Esophagus muscularis mucosa (tissue), 4 donors: ENCODE measurements at places on chromosomes 7 and 10. TPM values are rescaled to one million over a fixed set of nuclear protein-coding genes. Genes with fewer than 3 reads are reported as not detected.
A peak's percentile ranks its signal among the peaks of the same experiment; 100 is the strongest.

CTAGE4 gene
- total RNA-seq = 2.5 TPM

ZNF804B gene
- total RNA-seq = not detected

PKD2L1 gene
- total RNA-seq = not detected

CUX1 gene
- total RNA-seq = 81.0 TPM

OPN4 gene
- not detected for total RNA-seq

BTBD16 gene
- not detected for total RNA-seq

ELMO1 gene
- 42.9 TPM for total RNA-seq

SORCS1 gene
- total RNA-seq = 11.9 TPM

GRCh38 chr7:98872328-98872924 is 2.6 kb upstream of the TMEM130 start:
- H3K27me3 ChIP-seq = peaks cover 62% of the 10 kb centered on the region
- no peak for DNase-seq
- H3K4me3 ChIP-seq = no peak overlapping the region
- no peak overlapping the region for H3K27ac ChIP-seq
- peaks cover 13% of the 10 kb centered on the region for H3K4me1 ChIP-seq

DNA sequence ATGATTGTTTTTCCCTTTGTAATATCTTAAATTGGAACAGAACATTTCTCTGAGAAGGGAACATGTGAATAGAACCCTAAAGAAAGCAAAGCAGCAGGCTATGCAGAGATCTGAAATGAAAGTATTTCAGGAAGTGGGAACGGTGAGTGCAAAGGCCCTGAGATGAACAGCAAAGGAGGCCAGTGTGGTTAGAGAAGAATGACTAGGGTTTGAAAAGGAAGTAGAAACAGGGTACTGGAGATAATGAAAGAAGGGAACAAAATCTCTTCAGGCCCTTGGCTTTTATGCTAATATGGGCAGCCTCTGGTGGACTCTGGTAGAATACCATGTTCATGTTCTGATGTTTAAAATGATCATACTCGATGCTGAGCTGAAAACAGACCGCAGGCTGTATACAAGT is 22.2 kb downstream of the ARHGAP21 start:
- H3K4me3 ChIP-seq = no peak overlapping the region
- no peak for DNase-seq
- H3K36me3 ChIP-seq = no peaks in the 10 kb centered on the region
- no peak overlapping the region for H3K27ac ChIP-seq
- H3K4me1 ChIP-seq = peaks cover 25% of the 10 kb centered on the region
- no peaks in the 10 kb centered on the region for H3K27me3 ChIP-seq

GRCh38 chr10:79438021-79438698 is 7.3 kb downstream of the ZCCHC24 start:
- no peaks in the 10 kb centered on the region for H3K27me3 ChIP-seq
- H3K4me3 ChIP-seq = no peak overlapping the region
- H3K27ac ChIP-seq = peak overlapping the region; percentile 97

DNA sequence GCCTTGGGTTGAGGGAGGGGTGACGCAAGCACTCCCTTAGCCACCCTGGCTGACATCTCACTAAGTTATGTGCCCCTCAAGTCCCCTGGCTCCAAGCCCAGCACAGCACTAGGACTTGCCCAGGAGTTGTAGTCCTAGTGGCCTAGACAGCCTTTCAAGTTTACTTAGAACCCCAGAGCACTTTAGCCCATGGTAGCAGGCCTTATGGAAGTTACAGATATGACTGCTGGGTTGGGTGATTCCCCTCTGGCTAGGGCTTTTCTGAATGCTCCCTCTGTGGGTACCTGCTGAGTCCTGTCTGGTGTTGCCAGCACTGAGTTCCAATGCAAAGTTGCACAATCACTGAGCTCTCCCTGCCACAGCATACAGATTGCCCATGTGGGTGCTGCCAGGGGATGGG is 83.2 kb downstream of the AHCYL2 start:
- no peak for DNase-seq
- H3K27ac ChIP-seq = no peak overlapping the region
- no peak overlapping the region for H3K4me3 ChIP-seq
- no peaks in the 10 kb centered on the region for H3K4me1 ChIP-seq
- no peaks in the 10 kb centered on the region for H3K27me3 ChIP-seq

- H3K4me3 ChIP-seq = peak overlapping the region; percentile 91
- peaks cover 4% of the 10 kb centered on the region for H3K36me3 ChIP-seq
- no peak for DNase-seq
- H3K4me1 ChIP-seq = peaks cover 45% of the 10 kb centered on the region
These were observed 744 bp downstream of the FRAT2 start for GRCh38 chr10:97333601-97334369.

GRCh38 chr7:139109983-139110411 is 477 bp upstream of the ZC3HAV1 start:
- peak overlapping the region; percentile 89 for H3K4me3 ChIP-seq
- peaks cover 40% of the 10 kb centered on the region for H3K4me1 ChIP-seq
- no peaks in the 10 kb centered on the region for H3K36me3 ChIP-seq
- DNase-seq = peak; percentile 92
- peak overlapping the region; percentile 92 for H3K27ac ChIP-seq

DNA sequence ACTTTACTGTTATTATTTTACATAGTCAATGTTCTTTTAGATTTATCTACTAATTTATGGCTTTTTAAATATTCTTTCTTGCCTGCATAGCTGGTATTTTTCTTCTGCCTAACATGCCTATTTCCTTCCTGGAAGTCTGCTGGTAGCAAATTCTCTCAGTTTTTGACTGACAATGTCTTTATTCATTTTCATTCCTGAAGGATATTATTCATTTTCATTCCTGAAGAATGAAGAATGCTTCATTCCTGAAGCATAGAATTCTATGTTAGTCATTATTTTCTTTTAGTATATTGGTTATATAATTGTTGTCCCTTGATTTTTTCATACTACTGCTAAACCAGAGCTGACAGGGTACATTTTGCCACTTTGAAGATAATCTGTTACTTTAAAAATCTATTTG is 41.8 kb downstream of the TMEM168 start:
- no peaks in the 10 kb centered on the region for H3K27me3 ChIP-seq
- no peak overlapping the region for H3K4me3 ChIP-seq
- no peaks in the 10 kb centered on the region for H3K36me3 ChIP-seq
- H3K4me1 ChIP-seq = no peaks in the 10 kb centered on the region
- H3K27ac ChIP-seq = no peak overlapping the region

GRCh38 chr10:116554628-116555027 is 8.9 kb downstream of the PNLIP start:
- no peak overlapping the region for H3K4me3 ChIP-seq
- H3K27me3 ChIP-seq = no peaks in the 10 kb centered on the region
- DNase-seq = no peak
- H3K4me1 ChIP-seq = no peaks in the 10 kb centered on the region
- no peaks in the 10 kb centered on the region for H3K36me3 ChIP-seq

- no peak overlapping the region for H3K27ac ChIP-seq
- no peak for DNase-seq
- no peaks in the 10 kb centered on the region for H3K36me3 ChIP-seq
- H3K4me1 ChIP-seq = peaks cover 35% of the 10 kb centered on the region
These were observed 19.2 kb upstream of the TTYH3 start for GRCh38 chr7:2612445-2613097.

GRCh38 chr7:106045586-106045985 is 66.5 kb downstream of the SYPL1 start:
- H3K27ac ChIP-seq = no peak overlapping the region
- H3K27me3 ChIP-seq = no peaks in the 10 kb centered on the region
- no peak overlapping the region for H3K4me3 ChIP-seq
- H3K36me3 ChIP-seq = no peaks in the 10 kb centered on the region
- H3K4me1 ChIP-seq = peaks cover 30% of the 10 kb centered on the region

DNA sequence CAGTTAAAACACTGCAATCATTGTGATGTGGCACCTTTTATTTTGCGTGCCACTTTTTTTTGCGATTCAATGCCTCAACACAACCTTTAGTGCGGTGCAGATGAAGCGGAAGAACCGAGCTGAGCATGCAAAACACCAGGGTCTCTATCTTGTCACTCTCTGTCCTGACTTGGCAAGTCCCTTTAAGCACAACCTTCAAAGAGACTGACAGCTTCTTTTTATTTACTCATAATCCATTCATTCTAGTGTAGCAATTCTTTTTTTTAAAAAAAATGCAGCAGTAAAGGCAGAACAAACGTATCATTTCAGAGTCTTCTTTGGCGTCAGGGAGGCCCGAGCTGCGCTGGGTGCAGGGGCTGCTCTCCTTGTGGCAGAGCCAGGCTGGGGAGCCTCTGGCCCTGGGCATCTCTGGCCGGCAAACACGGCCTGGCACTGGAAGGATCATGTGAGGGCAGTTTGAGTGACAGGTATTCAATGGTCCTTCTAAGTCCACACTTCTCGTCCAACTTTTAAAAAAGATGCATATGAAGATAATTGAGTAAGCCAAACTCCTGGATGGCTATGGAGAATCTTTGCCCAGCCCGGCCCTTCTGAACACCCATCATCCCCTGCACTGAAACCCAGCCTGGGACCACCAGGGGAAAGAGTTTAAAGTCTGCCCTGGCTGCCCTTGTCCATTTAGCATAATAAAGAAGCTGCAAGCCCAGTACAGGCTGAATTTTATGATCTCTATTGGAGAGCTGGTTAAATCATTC is 3.9 kb downstream of the PTF1A start:
- no peak overlapping the region for H3K27ac ChIP-seq
- H3K4me1 ChIP-seq = peaks cover 40% of the 10 kb centered on the region
- peak; percentile 64 for DNase-seq
- peaks cover 45% of the 10 kb centered on the region for H3K27me3 ChIP-seq
- no peaks in the 10 kb centered on the region for H3K36me3 ChIP-seq

GRCh38 chr10:47451998-47452494 is 31.9 kb downstream of the ANXA8 start:
- no peaks in the 10 kb centered on the region for H3K27me3 ChIP-seq
- no peaks in the 10 kb centered on the region for H3K36me3 ChIP-seq
- no peaks in the 10 kb centered on the region for H3K4me1 ChIP-seq
- peak; percentile 90 for DNase-seq
- H3K4me3 ChIP-seq = no peak overlapping the region

GRCh38 chr7:31478721-31479120 is 35.2 kb upstream of the ITPRID1 start:
- H3K27me3 ChIP-seq = no peaks in the 10 kb centered on the region
- no peak for DNase-seq
- no peaks in the 10 kb centered on the region for H3K4me1 ChIP-seq
- no peak overlapping the region for H3K27ac ChIP-seq
- H3K36me3 ChIP-seq = no peaks in the 10 kb centered on the region

GRCh38 chr7:83547526-83547925 is 101.4 kb downstream of the SEMA3E start:
- H3K4me1 ChIP-seq = no peaks in the 10 kb centered on the region
- no peak overlapping the region for H3K27ac ChIP-seq
- H3K36me3 ChIP-seq = no peaks in the 10 kb centered on the region
- no peaks in the 10 kb centered on the region for H3K27me3 ChIP-seq
- no peak for DNase-seq
- H3K4me3 ChIP-seq = no peak overlapping the region

GRCh38 chr10:78991187-78991586 is 77.6 kb upstream of the ZMIZ1 start:
- H3K4me3 ChIP-seq = no peak overlapping the region
- no peak overlapping the region for H3K27ac ChIP-seq
- no peaks in the 10 kb centered on the region for H3K4me1 ChIP-seq
- H3K27me3 ChIP-seq = no peaks in the 10 kb centered on the region

GRCh38 chr7:2202901-2203765 is 29.6 kb downstream of the MAD1L1 start:
- peaks cover 47% of the 10 kb centered on the region for H3K36me3 ChIP-seq
- no peak overlapping the region for H3K4me3 ChIP-seq
- peak overlapping the region; percentile 30 for H3K27ac ChIP-seq
- H3K27me3 ChIP-seq = no peaks in the 10 kb centered on the region
- no peak for DNase-seq

GRCh38 chr10:102235598-102235920 is 5.8 kb downstream of the PITX3 start:
- DNase-seq = no peak
- H3K36me3 ChIP-seq = no peaks in the 10 kb centered on the region
- peaks cover 21% of the 10 kb centered on the region for H3K4me1 ChIP-seq
- no peak overlapping the region for H3K27ac ChIP-seq
